ENCODE measurements at places on chromosomes 4 and X. TPM values are rescaled to one million over a fixed set of nuclear protein-coding genes. Genes with fewer than 3 reads are reported as not detected.

NCAPG gene
- 5.9 TPM for total RNA-seq

AFM gene
- not detected for total RNA-seq

CLDN34 gene
- total RNA-seq, result not detected

ATP1B4 gene
- total RNA-seq, result not detected

SHOX gene
- total RNA-seq, result 0.25 TPM

EXOC1L gene
- not detected for total RNA-seq

ODAPH gene
- total RNA-seq, result not detected

IBSP gene
- total RNA-seq, result under 0.01 TPM

GAGE12H gene
- total RNA-seq, result not detected

BMP3 gene
- 4.4 TPM for total RNA-seq

ALB gene
- total RNA-seq, result 0.49 TPM

PNCK gene
- 27.3 TPM for total RNA-seq

ABLIM2 gene
- 11.6 TPM for total RNA-seq

MAOB gene
- total RNA-seq, result 5.7 TPM

HPRT1 gene
- total RNA-seq, result 19.7 TPM

WAS gene
- 0.74 TPM for total RNA-seq

IL2RG gene
- 0.25 TPM for total RNA-seq

BST1 gene
- 2.7 TPM for total RNA-seq

RASL11B gene
- 20.9 TPM for total RNA-seq

GIMD1 gene
- not detected for total RNA-seq

MAGEB6 gene
- total RNA-seq, result not detected

RASGEF1B gene
- 26.8 TPM for total RNA-seq

OTOP1 gene
- total RNA-seq, result not detected

CRMP1 gene
- total RNA-seq, result 551 TPM

GLRA3 gene
- total RNA-seq, result 6.1 TPM

CNKSR2 gene
- 138 TPM for total RNA-seq

ACTRT1 gene
- total RNA-seq, result not detected

CT45A2 gene
- total RNA-seq, result not detected

QRFPR gene
- total RNA-seq, result 0.49 TPM

TBC1D1 gene
- total RNA-seq, result 57.3 TPM

TEC gene
- 2.0 TPM for total RNA-seq

MAP3K15 gene
- total RNA-seq, result 0.74 TPM

TRIM60 gene
- total RNA-seq, result not detected

SRPX gene
- total RNA-seq, result 2.0 TPM

POU4F2 gene
- not detected for total RNA-seq

TMEM47 gene
- total RNA-seq, result 41.8 TPM

GABRG1 gene
- total RNA-seq, result 21.9 TPM

Data from temporal lobe (tissue), 4 donors.